ENCODE measurements at places on chromosomes 2 and 18.

GRCh38 chr2:188295067-188295685, 3.5 kb downstream of the GULP1 start:
- DNase-seq = no peak

- DNase-seq = no peak
Observed at GRCh38 chr2:15772086-15772595, 168.2 kb upstream of the MYCN start.

- no peak for DNase-seq
Observed at GRCh38 chr2:227853204-227853629, 18.2 kb upstream of the DAW1 start.

DNA sequence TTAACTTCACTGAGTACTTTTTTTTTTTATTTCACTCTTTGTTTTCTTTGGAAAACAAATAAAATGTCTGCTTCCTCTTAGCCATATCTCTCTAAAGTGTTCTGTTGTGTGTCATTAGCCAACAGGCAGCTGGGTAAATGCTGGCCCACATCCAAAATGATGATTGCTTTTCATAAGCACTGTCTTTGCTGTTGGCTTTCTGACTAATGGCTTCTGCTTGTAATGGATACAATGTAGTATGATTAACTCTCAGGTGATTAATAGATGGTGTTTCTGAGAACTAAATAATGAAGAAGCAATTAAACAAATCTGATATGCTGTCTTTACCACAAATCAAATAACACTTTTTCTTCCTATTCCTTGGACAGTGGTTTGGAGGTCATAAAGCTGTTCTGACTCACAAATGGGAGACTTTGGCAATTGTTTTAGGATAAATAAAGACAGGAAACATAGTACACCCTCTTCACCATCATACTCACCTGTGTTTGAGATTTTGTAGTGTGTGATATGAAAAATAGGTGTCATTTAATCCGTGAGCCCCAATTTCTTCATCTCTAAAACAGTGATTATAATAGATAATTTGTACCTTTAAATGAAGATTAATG, 888.4 kb downstream of the TSN start:
- DNase-seq = peak; percentile 67

DNA sequence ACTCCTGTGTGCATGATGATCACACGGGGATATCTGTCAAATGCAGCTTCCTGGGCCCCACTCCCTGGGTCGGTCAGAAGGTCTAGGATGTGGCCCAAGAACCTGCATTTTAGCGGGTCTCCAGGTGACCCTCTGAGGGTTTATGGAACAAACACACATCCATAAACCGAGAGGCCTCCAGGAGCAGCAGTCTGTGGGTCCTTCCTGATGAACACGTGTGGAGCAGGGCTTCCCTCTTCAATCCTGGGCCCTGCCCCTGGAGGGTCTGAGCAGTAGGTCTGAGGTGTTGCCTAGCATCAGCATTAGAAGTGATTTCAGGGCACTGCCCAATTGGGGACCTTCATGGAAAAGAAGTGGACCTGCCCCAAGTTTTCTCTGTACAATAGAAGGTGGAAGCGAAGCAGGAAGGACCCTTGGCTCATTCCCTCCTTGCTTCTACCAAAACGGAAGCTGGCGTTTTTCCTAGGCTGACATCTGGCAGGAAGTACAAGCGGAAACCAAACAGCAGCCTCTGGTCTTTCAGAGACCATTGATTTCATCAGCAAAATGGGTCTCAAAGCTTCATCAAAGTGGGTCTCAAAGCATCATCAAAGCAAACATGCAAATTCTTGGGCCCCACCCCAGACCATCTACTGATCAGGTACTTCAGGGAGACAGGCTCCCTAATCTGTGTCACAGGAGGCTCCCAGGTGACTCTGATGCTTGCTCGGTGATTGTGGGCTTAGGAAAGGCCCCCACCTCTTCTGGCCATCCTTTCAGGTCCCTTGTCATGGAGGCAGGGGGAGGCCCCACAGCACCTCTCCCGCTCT, 30.7 kb downstream of the INO80C start:
- peak; percentile 49 for DNase-seq

GRCh38 chr18:37452015-37452414, 113.6 kb downstream of the CELF4 start:
- DNase-seq = no peak

DNA sequence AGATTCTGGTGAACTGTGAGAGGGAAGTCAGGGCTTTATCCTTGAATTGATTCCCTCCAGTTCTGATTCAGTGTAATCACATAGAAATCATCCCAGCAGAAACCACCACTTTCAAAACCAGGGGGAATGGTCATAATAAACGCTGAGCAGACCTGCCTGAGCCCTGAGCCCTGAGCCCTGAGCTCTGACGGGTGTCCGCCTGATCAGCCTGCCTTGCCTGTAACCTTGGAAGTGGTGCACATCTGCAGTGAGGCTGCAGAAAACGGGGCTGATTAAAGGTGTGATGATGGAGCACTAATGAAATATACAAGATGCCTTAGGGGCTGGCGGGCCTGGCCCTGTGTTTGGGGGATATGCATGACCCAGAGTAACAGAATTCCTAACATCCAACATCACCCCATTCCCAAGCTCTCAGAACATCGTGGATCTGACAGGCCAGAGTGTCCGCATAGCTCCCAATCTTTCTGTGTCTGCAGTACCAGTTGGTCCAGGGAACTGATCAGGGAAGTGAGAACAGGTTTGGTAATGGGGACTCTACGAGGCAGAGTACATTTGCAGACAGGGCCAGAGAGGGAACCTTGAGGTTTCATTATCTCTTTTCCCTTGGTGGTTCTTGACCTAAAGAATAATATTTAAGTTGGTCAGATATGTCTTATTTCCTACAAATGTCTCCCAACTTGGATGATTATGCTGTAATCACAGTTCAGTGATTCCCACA, 37.8 kb downstream of the KCTD18 start:
- DNase-seq = no peak

GRCh38 chr2:42232024-42232423, 62.9 kb downstream of the EML4 start:
- DNase-seq = no peak

GRCh38 chr2:230335864-230336506, 9.0 kb downstream of the SP140L start:
- no peak for DNase-seq

- no peak for DNase-seq
Observed at GRCh38 chr2:169795181-169795580, 3.5 kb upstream of the SSB start.

DNA sequence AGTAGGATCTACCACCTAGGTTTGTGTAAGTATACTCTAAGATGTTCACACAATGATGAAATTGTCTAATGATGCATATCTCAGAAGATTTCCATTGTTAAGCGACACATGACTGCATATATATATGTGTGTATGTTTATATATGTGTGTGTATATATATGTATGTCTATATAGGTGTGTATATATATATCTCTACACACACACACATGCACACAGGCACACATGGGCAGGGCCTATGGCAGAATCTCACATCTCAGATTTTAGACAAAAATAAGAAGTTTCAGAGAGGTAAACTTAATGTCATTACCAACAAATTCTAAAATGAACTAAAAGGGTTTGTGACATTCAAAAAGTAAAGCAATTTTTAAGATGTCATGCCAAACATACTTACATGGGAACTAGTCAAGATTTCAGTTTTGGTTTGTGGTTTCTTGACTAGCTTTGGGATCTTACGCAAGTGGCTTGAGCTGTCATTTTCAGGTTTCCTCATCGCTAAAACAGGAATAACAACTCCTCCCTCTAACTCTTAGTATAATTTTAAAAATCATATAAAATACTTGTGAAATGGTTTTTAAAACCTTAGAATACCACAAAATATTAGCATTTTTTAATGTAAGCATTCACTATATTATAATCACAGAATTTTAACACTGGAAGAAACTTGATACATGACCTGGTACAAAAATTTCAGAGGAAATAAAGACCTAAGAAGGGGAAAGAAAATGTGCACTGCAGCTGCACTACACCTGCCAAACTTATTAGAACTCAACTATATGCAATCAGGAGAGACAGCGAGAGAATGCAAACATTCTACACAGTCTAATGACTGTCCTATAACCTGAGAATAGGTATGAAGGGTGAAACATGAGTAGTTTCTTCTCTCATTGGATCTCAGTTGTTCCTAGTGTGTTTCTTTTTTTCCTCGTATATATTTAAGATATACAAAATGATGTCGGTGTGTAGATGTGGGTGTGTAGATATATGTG, 75.7 kb downstream of the TTC21B start:
- DNase-seq = no peak

- peak; percentile 62 for DNase-seq
Observed at GRCh38 chr2:234974501-234975385, 22.9 kb downstream of the SH3BP4 start.

GRCh38 chr2:11876436-11876835, 130.0 kb downstream of the LPIN1 start:
- DNase-seq = no peak

GRCh38 chr18:44693030-44693784, 12.5 kb downstream of the SETBP1 start:
- DNase-seq = no peak

GRCh38 chr2:113133704-113134598, 6.6 kb downstream of the IL1RN start:
- no peak for DNase-seq

GRCh38 chr2:55729136-55729685, 35.6 kb upstream of the PNPT1 start:
- peak; percentile 56 for DNase-seq

DNA sequence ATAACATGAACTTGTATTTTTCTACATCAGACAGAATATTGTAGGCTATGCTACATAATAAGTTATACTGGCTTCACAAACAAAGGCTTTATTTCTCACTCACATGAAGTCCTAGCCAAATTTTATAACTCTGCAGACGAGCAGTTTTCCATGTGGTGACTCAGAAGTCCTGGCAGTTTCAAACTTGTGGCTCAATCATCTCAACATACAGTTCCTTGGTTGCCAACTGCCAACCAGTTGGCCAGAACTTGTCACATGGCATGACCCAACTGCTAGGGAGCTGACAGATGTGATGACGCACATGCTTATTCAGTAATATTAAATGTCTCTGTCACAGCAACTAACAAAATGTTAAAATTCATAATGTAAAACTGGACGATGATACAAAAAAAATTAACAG, 63.8 kb upstream of the ZC3H15 start:
- peak; percentile 38 for DNase-seq

- DNase-seq = no peak
Observed at GRCh38 chr2:72917138-72917876, at the start of gene EMX1. EMX1 (plus strand) TSS chr2:72917519; CDS start chr2:72917853, 334 bp downstream.

DNA sequence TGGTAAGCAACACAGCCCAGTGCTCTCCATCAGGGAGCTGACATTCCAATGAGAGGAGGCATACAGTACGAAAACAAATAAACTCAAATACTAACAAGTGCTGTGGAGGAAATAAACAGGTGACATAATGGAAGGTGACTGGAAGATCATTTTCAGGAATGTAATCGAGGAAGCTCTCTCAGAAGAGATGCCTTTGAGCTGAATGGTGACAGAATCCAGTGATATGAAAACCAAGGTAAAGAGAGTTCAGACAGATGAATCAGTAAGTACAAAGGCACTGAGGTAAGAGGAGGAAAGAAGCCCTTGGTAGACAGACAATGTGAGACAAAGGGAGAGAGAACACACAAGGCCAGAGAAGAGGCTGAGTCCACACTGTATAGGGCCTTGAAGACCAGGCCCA, 252.1 kb downstream of the LRATD1 start:
- no peak for DNase-seq

DNA sequence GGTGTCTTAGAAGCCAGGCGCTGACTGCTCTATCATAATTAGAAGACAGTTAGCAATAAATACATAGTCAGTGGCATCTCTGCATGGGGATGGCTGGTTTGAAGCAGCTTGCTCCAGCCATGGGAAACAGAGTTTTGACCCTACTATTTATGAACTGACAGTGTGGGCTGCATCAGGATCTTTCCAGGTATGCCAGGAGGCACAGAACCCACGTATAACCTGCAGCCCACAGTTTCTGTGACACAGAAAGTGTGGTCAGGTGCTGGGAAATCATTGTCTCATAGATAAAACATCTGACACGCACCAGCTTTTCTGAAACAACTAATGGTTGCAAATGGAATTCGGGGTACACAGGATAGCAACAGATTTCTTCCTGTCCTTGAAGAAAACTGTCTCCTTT, 34.7 kb downstream of the INPP4A start:
- no peak for DNase-seq

GRCh38 chr2:182366628-182367027, 60.2 kb downstream of the PDE1A start:
- peak; percentile 32 for DNase-seq

GRCh38 chr18:10951631-10952544, 197.5 kb downstream of the PIEZO2 start:
- no peak for DNase-seq

DNA sequence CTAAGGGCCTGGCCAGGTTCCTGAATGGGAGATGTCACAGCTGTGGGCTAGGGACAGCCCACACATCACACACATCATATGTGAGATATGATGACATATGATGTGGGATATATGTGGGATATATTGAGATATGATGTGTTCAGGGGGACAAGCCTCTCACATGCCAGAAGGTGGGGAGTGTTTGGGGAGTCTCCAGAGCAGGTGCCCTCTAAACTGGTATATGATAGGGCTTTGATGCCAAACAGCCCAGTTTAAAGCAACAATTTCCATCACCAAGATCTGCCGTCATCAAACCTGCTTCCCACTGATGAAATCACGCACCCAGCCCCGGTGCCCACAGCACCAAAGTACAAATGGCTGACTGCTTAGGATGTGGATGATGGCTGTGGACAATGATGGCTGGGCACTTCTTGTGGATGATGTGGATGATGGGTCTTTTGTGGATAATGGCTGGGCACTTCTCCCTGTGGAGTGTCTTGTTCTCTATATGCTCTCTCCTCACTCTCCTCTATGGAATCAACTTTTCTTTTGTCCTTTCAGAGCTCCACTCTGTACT, 50.9 kb downstream of the FBLN7 start:
- DNase-seq = no peak

DNA sequence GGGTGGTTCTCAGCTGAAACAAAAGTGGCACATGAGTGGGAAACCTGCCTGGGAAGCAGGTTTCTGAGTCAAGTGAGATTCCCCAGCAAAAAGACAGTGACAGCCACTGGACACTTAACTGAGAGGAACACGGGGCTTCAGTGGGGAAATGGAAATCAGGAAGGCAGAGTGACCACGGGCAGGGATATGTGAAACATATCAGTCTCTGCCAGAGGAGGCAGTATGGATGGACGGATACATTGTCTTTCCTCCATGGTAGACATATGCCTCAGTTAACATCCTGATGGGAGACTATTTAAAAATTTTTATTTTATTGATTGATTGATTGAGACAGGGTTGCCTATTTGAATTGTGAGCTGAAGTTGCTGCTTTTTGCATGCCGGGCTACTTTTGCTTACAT, 292.1 kb downstream of the NBAS start:
- DNase-seq = no peak

DNA sequence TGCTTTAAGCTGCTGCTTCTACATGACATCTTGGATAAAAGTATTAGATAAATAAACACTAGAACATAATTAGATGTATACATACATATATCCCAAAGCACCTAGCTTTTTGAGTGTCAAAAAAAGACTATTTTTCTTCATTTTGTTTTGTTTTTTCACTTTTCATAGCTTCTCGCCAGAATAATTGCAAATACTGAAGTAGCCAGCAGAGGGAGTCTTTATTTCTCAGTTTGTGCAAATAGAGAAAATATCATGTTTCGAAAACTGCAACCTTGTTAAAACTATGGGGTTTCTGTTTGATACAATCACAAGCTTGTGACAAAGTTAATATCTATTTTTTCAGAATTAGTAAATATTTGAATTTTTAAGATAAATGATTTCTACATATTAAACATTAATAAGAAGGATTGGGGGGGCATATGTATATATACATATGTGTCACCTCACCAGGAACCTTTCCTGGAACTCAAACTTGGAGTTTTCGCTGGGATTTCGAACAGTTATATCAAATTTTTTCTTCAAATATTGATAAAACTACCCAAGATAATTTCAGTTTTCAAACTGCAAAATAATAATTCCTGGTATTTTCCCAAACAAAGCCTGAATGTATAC, 61.0 kb downstream of the GRB14 start:
- DNase-seq = peak; percentile 51
